ENCODE measurements at places on chromosomes 6 and 20.
A peak's percentile ranks its signal among the peaks of the same experiment; 100 is the strongest.

DNA sequence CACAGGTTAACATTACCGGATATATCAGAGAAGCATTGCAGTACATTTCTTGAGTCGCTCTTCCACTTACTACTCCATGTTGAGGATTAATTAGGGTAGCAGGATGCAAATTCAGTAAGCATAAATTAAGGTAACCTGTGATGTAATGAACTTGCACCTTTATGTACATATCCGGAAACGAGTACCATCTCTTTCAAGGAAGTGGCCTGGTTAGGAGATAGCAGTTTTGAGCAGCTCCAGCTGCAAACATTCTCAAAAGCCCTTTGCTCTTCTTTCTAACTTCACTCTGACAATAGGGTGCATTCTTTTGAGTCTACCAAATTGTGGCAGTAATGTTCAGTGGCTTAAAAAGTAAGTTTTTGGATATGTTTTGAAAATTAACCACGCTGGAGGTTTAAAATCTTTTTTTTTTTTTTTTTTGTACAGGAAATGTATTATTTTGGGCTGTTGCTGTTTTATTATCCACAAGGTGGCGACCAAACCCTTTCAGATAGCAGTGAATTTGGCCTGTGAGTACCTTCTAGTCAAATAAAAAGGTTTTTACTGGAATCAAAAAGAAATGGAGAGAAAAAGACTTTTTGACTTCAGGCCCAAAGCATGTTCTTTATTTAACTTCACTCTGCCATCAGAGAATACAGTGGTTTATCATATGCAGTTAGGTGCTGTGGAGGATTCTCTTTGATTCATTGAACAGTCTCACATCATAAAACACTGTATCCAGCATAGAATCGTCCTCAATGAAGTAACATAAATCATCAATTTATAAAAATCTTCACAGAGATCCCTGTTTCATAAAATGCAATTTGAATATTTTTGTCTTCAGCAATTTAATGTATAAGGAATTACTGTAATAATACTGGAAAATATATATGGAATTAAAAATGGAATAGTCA lies 8.9 kb downstream of the FAM217B start:
- no peak for DNase-seq

DNA sequence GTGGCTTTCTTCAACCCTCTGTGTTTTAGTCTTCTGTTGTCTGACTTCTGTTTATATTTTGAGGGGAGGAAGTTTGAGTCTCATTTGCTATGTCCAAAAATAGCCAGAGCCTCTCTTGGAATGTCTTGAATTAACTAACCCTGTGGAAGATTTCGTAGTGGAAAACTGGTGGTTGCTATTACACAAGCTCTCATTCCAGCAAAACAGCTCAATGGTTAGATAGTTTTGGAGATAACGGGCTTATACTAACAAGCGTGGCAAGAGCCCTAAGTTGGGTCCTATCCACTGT lies 1.6 kb downstream of the CCN2 start:
- DNase-seq: no peak

- no peak for DNase-seq
Measured at GRCh38 chr20:42155586-42155985, 537.4 kb upstream of the CHD6 start.

GRCh38 chr6:150430815-150431214 lies 62.0 kb downstream of the IYD start:
- no peak for DNase-seq

- DNase-seq: no peak
Measured at GRCh38 chr20:49656304-49656703, 57.4 kb downstream of the B4GALT5 start.

GRCh38 chr20:61719691-61720347 lies 345.9 kb downstream of the TAF4 start:
- peak; percentile 30 for DNase-seq

DNA sequence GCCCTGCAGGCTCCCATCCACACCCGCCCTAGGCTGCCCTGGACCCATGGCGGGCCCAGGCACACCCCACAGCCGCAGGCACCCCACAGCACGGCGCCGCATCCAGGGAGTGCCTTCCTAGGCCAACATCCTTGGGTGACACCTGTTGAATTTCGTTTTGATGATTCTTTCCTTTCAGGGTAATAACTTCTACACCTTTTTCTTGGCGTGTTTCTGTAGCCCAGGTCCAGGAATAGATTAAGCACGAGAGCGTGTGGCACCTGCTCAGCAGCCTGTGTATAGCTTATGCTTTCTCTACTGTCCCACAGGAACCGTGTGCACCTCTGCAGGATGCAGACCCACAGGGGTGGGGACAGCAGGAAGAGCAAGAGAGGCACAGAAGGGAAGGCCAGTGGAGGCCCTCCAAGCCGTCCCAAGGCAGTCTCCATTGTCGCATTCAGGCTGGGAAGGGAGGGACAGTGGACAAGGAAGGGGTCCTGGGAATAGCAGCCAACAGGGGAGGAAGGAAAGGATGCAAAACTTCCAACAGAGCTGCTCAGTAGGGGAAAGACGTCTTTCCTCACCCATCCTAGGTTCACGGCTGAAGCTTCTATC lies 118.1 kb upstream of the AFDN start:
- DNase-seq: no peak

DNA sequence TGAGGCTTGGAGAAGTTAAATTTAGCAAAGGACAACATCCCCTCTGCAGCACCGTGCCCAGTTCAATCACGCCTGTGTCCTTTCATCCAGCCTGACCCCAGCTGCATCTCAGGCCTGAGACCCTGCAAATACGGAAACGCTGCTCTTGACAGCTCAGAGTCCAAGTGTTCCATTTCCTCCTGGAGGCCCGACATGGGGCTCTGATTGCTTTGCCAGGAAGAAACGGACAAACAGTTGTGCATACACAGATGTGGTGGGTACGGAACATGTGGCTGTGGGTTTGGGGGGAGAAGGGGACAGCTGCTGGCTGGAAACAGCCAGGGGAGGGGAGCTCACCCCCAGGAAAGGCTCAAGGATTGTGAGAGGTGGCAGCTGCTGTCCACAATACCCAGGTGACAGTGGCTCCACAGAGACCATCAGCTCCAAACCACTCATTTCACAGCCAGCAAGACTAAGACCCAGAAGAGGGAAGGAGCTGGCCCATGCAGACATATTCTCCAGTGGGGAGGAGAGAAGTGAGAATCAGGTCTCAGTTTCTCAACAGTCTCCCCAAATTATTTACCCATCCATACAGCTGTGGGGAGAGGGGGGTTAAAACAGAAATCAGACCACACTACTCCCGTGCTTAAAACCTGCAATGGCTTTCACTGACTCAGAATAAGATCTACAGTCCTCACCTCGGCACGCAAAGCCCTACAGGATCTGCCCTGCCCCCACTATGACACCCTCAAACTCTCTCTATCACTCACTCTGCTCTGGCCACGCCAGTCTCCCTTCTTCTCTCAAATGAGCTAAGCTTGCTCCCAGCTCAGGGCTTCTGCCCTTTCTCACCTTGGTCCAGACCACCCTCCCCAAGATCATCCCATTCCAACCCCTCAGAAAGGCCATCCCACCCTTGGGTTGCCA lies 89.1 kb downstream of the PREX1 start:
- DNase-seq: peak; percentile 55

DNA sequence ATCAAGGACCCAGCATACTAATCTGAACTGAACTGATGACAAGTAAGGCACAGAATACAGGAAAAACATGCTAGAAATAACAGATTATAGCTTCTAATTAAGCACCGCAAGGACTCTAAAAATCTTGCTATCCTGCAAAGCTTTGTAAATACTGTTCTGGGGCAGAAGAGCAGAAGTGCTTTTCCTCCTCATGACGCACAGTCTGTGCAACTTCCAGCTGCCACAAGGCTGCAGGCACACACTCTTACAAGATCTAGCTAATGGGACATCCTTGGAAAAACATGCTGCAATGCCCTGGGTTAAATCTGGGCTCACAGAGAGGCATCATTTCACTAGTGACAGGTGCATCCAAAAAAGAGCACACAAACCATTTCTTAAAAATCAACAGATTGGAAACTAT lies 188.6 kb downstream of the GJA10 start:
- DNase-seq: no peak

DNA sequence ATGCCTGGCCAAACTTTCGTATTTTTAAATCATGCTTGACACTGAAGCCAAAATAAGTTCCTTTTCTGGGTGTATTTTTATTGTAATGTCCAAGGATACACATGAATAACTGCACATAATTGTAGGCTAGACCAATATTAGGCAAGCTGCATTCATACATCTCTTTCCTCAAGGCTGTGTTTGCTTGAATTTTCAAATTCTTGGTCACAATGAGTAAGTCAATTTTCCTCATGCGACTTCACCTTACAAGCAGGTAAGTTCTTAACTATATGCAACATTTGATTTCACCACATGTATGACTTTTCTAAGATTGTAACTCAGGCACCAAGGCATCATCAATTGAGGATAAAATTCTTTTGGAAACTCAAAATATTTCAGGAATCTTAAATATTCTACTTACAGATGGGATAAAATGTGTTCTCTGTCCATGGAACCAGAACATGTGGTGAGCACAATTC lies 112.4 kb upstream of the ZNF217 start:
- no peak for DNase-seq

DNA sequence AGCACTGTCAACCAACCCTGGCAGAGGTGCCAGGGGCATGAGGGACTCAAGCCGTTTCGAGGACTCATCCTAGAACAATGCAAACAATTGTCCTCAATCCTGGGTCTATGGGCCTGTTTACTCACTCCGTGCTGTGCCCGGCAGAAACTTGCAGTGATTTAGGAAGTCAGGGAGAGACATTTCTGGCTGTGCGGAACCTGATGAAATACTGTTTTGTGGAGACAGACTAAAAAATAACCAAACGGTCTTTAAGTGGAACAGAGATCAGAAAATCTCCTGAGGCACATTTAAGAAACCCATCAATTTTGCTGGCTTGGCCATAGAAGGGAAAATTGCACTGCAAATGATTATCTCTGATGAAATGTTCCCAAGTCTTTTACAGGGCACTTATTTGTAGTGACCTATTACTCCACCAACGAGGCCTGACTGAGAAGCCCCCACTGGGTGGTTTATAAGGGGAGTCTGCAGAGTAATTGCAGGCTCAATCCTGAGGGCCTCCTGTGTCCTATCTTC lies 79.8 kb upstream of the KCNK16 start:
- no peak for DNase-seq

DNA sequence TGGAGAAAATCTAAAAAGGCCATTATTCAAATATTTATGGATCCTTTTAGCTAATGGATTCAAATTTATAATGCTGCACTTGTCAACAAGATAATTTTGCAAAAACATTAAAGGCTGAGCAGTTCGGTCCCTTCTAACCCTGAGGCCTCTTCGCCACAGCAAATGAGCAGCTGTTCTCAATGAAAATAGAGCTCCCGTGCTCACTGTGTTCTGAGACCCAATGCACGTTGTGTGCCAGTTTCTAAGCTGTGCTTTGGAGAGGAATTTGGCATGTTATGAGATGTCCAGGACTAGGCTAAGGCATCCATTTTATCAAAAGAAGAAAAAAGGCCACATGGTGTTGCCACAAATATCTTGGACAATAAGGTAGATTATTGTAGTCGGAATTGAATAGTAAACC lies 220.1 kb upstream of the TSHZ2 start:
- no peak for DNase-seq

DNA sequence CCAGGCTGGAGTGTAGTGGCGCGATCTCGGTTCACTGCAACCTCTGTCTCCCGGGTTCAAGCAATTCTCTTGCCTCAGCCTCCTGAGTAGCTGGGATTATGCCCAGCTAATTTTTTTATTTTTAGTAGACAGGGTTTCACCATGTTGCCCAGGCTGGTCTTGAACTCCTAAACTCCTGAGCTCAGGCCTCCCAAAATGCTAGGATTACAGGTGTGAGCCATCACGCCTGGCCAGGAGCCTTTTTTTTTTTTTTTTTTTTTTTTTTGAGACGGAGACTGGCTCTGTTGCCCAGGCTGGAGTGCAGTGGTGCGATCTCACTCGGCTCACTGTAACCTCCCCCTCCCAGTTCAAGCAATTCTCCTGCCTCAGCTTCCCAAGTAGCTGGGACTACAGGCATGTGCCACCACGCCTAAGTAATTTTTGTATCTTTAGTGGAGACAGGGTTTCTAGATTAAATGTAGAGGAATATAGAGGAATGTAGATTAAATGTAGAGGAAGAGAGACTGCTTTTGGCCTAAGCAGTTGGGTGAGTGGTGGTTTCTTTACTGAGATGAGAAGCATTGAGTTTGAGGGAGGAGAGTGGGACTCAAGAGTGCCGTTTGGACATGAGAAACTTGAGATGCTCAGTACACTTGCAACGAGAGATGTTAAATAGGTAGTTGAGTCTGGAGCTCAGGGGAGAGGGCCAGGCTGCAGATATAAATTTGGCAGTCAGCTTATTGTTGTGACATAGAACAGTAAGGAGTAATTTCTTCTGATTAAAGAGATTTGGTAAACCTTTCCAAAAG lies 16.7 kb downstream of the VAPB start:
- DNase-seq: no peak

GRCh38 chr20:62571669-62572344 lies 70.5 kb upstream of the SLCO4A1 start:
- no peak for DNase-seq

DNA sequence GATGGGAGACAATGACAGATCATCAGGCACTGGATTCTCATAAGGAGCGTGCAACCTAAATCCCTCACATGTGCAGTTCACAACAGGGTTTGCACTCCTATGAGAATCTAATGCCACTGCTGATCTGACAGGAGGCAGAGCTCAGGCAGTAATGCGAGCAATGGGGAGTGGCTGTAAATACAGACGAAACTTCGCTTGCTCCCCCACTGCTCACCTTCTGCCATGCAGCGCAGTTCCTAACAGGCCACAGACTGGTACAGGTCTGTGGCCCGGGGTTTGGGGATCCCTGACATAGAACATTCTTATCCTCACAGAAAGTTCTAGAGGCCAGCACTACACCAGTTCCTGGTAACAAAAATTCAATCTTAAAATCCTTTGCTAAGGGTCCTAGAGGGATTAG lies 23.2 kb downstream of the RRAGD start:
- no peak for DNase-seq

DNA sequence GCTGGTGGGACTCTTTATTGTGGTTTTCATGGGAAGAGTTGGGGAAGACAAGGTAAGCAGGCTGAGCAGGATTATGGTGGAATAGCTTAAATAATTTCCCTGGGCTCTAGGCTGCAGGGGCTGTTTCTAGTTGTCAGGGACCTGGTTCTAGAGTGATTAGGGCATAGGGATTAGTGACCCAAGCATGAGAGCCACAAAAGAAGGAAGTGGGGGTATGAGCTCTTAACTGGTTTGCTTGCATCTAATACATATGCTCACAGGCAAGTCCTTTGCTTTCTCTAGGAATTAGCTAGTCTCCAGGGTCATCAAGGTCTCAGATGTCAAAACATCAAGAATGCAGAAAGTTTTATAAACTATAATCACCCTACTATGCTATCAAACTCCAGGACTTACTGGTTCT lies 67.5 kb upstream of the NRN1 start:
- no peak for DNase-seq

All from stimulated activated CD4-positive, alpha-beta T cell treated with anti-CD3 and anti-CD28 coated beads, Interleukin-4, amount 100 ng/mL, for 1 hour (primary cell).